ENCODE measurements at places on chromosomes 11 and 22. TPM values are rescaled to one million over a fixed set of nuclear protein-coding genes. Genes with fewer than 3 reads are reported as not detected.

DNA sequence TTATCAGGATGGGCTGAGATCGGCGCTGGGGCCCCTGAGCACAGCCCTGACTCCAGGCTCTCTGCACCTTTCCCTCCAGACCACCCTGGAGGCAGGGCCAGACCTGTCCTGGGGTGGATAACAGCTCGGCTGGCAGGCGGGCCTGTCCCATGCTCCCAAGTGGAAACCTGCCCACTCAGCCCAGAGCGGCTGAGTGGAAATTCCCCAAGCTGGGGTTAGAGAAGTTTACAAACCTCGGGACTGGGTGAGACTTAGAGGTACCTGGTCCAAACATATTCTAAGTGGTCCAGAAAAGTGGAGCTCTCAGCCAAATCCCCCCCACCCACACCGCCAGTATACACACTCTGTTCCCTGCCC, 4.8 kb upstream of the FXYD2 start:
- DNase-seq: peak; percentile 60

- DNase-seq: no peak
Observed at GRCh38 chr11:33389635-33390034, 132.5 kb downstream of the HIPK3 start.

- no peak for DNase-seq
Observed at GRCh38 chr11:41245704-41246398, 213.6 kb downstream of the LRRC4C start.

- no peak for DNase-seq
Observed at GRCh38 chr11:85171648-85172257, 455.4 kb downstream of the DLG2 start.

DNA sequence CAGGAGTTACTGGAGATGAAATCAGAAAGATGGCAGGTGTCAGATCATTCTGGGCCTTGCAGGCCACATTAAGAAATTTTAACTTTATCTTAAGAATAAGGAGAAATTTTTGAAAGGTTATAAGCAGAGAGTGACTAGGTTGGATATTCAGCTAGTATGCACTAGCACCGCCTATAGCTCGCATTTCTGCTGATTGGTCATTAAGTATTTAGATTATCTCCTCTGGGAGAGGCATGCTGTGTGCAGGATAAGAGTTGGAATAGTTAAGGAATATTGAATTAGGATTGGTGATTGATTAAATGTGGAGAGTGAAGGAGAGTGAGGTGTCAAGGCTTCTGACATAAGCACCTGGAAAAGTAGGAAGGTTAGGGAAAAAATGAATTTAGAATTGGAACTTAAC, 100.6 kb downstream of the STIM1 start:
- DNase-seq: no peak

GRCh38 chr11:13438291-13438690, 24.7 kb downstream of the BTBD10 start:
- no peak for DNase-seq

DNA sequence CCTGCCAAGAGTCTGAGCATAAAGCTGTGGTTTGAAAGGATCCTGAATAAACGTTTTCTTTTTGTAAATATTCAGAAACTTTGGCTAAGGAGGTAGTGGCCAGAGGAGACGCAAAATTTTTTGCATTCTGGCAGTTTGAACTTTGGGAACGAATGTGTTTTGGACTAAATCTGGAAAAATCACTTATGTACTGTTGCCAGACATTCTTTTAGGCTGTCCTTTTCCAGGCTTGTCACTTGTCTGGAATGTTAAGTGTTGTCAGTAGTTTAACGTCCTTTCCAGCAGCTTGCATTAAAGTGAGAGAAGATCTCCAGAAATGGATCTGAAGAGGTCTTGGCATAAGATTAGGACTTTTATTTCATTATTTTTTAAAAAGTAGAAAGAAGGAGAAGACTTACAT, 18.5 kb downstream of the SPECC1L start:
- no peak for DNase-seq

DNA sequence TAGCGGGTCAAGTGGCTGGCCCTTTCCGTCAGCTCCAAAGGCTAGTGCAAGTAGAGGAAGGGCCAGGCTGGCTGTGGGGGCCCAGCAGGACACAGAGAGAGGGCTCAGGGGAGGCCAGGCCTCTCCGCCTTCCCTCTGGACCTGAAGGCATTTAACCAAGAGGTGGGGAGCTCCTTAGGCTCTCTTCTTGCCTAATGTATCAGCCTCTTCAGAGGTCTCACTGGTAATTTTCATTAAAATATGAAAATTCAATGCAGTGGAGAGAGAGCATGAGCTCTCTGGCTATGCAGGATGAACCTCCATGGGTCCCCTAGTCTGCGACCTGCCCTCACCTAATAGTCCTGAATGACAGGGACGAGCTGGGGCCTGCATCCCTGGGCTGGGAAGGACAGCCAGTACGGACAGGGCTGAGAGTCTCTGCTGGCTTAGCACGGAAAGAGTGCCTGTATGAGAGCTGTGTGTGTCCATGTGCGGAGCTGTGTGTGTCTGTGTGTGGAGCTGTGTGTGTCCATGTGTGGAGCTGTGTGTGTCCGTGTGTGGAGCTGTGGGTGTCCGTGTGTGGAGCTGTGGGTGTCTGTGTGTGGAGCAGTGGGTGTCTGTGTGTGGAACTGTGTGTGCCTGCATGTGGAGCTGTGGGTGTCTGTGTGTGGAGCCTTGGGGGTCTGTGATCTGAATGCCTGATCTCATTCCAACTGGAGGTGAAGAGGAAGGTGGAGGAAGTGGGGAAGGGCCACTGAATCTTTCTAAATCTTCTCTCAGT, 2.4 kb downstream of the ALX4 start:
- DNase-seq: no peak

DNA sequence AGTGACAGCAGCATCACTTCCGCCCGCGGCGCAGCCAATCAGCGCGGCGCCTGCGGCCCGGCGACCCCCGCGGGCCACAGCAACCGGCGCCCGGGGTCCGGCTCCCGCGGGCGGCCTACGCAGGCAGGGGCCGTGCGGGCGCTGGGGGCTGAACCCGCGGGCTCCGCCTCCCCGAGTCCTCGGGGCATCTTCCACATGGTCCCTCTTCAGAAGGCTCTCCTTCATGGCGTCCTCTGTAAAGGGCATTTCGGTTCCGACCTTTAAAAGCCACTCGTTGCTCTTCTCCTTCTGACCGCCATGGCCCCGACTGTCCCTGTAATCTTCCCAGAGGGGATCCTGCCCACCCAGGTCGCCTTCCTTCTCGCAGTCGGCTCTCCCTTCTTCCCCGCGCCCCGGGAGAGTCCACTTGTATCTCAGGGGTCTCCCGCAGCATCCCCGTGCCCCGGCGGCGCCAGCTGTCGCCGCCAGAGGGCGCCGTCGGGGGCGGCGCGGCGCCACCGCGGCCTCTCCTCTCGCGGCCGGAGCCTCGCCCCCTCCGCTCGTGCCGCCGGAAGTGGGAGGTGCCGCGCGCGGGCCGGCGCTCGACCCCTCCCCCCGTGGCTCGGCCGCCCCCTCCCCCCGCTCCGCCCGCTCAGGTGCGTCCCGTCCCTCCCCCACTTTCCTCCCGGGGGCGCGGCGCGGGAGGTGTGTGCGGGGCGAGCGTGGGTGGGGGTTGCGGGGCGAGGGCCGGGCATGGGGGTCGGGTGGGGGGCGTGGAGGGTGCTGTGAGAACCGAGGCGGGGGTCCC, at the start of gene RNF214:
Gene RNF214 (plus strand): TSS at position 580 of the 787 bp plus-strand sequence. CDS start 1,602 bp downstream, outside the sequence.
- DNase-seq: peak; percentile 88

GRCh38 chr11:109795234-109795633, 298.0 kb upstream of the ZC3H12C start:
- DNase-seq: no peak

SYCE3 gene
- total RNA-seq: not detected
